ENCODE measurements at places on chromosomes 7 and 10.

DNA sequence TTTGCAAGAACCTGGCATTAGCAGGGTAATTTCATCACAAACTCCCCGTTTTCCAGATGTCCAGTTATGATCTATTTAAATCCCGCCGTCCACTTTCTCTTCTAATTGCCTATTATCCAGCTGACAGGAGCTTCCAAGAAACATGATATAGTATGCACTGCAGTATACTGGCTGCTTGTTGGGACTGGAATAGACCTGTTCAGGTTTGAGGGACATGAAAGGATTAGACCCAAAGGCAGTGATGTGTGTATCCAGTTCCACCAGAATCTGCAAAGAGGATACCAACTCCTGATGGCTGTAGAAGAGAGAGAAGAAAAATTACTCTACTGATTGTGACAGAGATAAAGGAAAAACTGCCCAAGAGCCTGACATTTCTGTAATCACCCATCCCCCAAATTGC, 8.9 kb downstream of the MSS51 start:
- peak; percentile 14 for DNase-seq

DNA sequence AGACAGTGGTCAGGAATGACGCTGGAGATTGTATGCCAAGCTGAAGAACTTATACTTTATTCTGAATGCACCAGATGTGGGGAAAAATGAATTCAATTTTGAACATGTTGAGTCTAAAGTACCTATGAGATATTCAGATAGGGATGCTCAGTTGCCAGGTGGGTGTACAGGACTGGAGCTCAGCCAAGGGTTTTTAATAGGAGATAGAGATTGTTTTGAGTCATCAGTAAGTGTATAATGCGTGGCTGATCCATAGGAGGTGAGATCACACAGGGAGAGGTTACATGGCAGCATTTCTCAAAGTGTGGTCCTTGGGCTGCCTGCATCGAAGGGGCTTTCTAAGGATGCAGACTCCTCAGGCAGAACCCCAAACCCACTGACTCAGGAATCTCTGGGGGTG, 6.8 kb upstream of the HIPK2 start:
- no peak for DNase-seq

DNA sequence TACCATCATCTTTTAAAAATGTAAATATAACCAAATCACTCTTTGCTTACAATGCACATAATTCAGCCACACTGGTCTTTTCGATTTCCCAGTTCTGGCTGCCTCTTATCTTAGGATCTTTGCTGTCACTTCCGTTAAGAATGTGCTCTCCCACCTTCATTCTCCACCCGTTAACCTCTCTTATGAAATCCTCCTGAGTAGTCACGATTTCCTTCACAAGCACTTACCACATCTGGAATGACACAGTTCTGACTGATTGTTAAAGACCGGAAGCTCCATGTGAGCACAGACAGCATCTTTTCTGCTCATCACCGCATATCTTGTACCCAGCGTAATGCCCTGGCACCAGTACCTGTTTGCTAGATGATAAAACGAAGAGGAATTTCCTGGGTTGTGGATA, 84.3 kb downstream of the CUL2 start:
- no peak for DNase-seq

- no peak for DNase-seq
These were observed 118.7 kb downstream of the ZNF365 start for GRCh38 chr10:62492870-62493180.

GRCh38 chr10:118310822-118311221, 31.3 kb downstream of the FAM204A start:
- no peak for DNase-seq

DNA sequence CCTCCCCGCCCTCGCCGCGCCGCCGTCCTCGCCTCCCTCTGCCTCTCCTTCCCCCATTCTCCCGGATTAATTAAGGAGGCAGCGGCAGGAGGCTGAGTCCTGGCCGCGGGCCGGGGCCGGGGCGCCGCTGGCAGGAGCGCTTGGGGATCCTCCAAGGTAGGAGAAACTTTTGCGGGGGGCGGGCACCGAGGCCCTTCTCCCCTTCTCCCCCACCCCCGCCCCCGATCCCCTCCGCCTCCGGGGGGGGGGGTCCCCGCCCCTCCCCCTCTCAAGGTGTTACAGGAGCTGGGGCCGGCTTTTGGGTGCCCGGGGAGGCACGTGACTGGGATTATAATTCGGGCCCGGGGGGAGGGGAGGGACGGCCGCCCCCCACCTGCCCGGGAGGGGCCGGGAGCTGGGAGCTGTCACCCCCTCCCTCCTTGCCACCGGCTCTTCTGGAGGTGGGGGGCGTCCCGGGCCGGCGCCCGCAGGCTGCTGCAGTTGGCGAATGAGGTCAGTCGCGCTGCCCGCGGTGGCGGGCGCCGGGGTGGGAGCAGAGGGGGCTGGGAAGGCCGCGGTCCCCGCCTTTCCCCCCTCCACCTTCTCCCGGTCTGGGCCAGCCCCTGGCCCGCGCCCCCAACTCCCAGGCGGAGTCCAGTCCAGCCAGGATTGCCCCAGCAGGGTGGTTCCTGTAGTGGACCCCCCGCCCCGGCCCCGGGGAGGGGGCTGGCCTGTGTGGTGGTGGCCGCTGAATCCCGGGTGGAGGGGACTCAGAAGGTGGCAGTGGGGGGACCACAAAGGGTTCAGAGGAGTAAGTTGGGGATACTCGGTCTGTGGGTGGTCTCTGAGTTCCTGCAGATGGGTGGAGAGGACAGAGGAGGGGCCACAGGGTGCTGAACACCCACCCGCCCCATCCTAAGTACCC, 567 bp downstream of the GTF2IRD1 start:
- peak; percentile 89 for DNase-seq

DNA sequence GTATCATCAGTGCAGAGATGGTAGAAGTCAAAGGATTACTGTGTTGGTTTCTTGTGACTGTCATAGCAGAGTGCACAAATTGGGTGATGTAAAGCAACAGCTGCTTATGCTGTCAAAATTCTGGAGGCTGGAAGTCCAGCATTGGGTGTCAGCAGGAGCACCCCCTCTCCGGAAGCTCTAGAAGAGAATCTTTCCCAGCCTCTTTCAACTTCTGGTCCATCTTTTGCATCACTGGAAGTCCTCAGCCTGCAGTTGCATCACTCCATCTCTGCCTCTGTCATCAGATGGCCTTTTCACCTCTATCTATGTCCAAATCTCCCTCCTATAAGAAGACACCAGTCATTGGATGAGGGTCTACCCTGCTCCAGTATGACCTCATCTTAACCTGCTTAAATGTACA, 35.8 kb upstream of the GALNTL5 start:
- DNase-seq: no peak

- DNase-seq: no peak
These were observed 115.3 kb downstream of the PIP4K2A start for GRCh38 chr10:22599048-22599561.

GRCh38 chr10:60916025-60916424, 28.0 kb downstream of the RHOBTB1 start:
- DNase-seq: no peak

GRCh38 chr7:2122651-2123050, 110.1 kb downstream of the MAD1L1 start:
- DNase-seq: no peak

DNA sequence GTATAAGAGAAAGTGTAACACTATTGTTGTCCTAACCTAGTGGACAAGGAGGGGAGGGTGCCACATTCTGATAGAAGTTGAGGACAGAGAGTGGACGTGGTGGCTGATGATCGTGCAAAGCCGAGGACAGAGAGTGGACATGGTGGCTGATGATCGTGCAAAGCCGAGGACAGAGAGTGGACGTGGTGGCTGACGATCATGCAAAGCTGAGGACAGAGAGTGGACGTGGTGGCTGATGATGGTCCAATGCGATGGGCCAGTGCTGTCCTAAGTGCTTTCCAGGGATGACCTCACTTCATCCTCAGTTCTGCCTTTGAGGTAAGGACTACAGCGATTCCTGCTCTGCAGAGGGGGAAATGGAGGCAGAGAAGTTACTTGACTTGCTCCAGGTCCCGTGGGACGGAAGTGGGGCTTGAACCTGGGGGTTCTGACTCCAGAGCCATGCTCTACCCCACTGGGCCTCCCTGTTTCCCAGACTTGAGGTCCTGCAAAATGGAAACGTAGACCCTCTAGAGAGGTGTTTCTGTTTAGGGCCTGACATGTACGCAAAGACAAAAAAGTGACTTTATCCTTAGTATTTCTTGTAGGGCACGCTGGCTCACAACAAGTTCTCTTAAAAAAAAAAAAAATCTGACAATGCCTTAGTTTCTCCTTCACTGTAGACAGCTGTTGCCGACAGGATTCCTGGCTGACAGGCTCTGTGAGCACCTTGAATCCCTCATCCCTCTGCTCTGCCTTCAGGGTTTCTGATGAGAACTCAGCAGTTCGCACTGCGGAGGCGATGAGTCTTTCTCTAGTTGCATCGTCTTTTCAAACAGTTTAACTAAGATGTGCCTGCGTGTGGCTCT, 20.3 kb upstream of the NCAPG2 start:
- no peak for DNase-seq

GRCh38 chr7:133542209-133542780, 289.4 kb downstream of the EXOC4 start:
- DNase-seq: no peak

- DNase-seq: no peak
These were observed 21.4 kb upstream of the PRKAR1B start for GRCh38 chr7:748446-748845.

- no peak for DNase-seq
These were observed at the start of gene JAKMIP3 for GRCh38 chr10:132065491-132066105. Gene JAKMIP3, plus strand, starts transcription at chr10:132065946. Its CDS starts 38,863 bp downstream, at chr10:132104809.

GRCh38 chr7:23249486-23249885, 2.9 kb downstream of the GPNMB start:
- DNase-seq: no peak

Data from SK-N-SH (cell line).